Activated T-helper 17 cell treated with anti-CD3 and anti-CD28 coated beads, Interleukin-2, amount 50 U/mL, for 72 hours (primary cell): ENCODE measurements at places on chromosomes 7 and 10. TPM values are rescaled to one million over a fixed set of nuclear protein-coding genes. Genes with fewer than 3 reads are reported as not detected.

- ATAC-seq = peak; percentile 88
Observed at GRCh38 chr7:77382532-77382931, 33.6 kb downstream of the GSAP start.

DNA sequence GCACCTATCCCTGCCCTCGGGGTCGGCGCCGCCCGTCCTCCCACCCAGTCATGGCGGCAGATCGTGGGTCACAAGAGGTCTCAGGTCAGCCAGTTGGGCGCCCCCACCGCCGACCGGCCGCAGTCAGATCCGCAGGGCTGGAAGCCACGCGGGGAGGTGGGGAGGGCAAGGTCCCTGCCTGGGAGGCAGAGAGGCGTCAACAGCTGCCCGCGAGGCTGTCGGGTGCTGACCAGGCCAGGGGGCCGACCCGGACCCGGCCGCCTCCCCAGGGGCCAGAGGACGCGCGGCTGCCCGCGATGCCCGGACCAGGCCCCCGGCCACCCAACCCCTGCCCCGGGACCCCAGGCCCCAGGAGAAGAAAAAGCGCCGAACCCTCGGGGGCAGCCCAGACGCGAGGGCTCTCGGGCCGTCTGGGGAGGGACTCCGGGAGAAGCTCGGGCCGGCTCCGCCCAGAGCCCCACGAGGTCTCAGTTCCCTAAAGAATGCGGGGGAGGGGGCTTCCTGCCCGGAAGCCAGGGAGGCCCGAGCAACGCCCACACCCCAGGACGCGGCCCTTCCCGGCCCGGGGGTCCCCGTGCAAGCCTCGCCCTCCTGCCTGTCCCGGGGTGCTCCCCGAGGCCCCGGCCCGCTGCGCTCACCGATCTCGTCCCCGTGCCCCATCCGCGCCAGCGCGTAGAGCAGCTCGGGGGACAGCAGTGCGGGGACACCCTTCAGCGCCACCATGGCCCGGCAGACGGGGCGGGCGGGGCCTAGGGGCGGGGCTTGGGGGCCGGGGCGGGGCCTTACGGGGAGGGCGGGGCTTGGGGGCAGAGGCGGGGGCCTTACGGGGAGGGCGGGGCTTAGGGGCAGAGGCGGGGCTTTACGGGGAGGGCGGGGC lies at the start of gene FUOM:
FUOM (minus strand) TSS at position 735 of the 877 bp plus-strand sequence; CDS start at position 723, 12 bp downstream.
- peak; percentile 87 for ATAC-seq

DNA sequence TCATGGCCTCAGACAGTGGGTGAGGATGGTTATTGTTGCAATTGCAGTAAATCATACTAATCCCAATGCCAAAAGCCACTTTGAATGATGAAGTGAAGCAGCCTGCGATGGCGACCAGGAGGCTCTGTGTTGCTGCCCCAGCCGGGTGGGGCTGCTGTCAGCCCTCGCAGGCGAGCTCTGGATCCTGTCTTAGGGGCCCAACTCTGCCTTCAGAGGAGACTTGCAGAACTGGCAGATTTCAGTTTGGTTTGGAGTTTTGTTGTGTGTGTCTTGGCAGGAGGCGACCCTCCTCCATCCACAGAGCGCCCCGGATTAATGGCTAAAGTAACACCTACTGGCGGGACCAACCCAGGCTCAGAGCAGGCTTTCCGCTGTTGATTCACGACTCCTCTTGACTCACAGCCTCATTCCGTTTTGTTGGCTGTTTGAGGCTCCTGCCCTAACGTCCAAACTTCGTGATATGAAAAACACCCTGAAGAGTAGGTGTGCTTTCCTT lies 67.9 kb upstream of the BMPER start:
- no peak for ATAC-seq

DNA sequence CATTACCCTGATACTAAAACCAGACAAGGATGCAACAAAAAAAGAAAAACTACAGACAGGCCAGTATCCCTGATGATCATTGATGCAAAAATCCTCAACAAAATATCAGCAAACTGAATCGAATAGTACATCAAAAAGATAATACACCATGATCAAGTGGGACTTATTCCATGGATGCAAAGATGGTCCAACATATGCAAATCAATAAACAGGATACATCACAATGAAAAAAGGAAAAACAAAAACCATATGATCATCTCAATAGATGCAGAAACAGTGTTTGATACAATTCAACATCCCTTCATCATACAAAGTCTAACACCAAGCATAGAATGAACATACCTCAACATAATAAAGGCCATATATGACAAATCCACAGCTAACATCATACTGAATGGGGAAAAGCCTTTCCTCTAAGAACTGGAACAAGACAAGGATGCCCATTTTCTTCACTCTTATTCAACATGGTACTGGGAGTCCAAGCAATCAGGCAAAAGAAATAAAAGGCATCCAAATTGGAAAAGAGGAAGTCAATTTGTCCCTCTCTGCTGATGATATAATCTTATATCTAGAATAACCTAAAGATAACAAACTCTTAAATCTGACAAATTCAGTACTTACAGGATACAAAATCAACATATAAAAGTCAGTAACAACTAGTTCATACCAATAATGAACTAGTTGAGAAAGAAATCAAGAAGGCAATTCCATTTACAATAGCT lies 48.8 kb upstream of the ASAH2 start:
- no peak for ATAC-seq

- peak; percentile 73 for ATAC-seq
Observed at GRCh38 chr10:5628451-5629302, 37.7 kb downstream of the ASB13 start.

- ATAC-seq = peak; percentile 47
Observed at GRCh38 chr10:26824015-26824690, 36.6 kb downstream of the ABI1 start.

DNA sequence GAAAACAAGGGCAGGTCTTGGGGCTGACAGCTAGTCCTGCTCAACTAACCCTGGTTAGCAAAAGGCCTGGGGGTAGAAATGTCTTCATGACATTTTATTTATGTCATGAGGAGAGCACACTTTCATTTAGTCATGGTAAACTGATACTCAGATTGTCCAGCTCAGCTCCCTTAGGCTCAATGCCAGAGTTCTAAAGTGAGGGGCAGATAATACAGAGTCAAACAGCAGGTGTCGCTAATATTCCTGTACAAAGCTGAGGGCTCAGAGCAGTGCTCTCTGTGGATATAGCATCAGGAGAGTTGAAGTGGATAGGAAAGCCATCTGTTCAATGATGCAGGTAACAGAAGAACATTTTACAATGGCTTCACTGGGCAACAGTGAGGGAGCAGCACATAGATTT lies 26.8 kb upstream of the CALCR start:
- ATAC-seq = no peak

DNA sequence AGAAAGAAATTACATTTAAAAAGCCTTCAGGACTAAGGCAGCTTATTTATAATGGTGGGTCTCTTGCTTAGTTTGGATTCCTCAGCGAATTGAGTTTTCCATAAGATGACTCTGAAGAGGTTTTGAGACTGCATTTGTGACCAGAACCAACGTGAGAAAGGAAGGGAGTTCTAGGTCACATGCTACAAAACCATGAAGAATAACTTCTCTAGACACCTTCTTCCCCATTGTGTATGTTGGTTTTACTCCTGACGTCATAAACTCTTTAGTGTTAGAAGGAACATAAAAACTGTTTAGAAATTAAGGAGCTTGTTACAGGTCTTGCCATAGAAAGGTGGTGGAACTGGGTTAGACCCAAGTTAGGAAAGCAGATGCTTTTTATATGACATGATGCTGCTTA lies 11.1 kb downstream of the PTPN12 start:
- no peak for ATAC-seq

GRCh38 chr10:78875331-78875877 lies 193.4 kb upstream of the ZMIZ1 start:
- ATAC-seq = no peak

GRCh38 chr10:17227367-17228090 lies 512 bp upstream of the VIM start:
- ATAC-seq = peak; percentile 43

DNA sequence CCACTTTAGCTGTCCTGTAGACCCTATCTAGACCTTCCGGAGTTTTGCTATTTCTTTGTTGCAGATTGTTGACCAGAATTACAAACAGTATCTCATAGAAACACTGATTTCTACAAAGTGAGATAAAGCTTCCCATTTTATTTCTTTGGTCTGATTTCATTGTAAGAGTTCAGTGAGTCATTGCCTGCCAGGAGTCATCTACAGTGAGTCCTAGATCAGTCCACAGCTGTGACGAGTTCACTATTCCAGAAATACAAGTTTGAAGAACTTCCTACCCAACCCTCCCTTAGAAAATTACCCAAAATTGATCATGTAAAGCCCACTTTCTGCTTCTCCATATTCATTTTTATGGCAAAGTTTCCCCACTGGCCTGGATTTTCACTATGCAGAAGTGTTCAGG lies 905.5 kb downstream of the CNTNAP2 start:
- no peak for ATAC-seq

DNA sequence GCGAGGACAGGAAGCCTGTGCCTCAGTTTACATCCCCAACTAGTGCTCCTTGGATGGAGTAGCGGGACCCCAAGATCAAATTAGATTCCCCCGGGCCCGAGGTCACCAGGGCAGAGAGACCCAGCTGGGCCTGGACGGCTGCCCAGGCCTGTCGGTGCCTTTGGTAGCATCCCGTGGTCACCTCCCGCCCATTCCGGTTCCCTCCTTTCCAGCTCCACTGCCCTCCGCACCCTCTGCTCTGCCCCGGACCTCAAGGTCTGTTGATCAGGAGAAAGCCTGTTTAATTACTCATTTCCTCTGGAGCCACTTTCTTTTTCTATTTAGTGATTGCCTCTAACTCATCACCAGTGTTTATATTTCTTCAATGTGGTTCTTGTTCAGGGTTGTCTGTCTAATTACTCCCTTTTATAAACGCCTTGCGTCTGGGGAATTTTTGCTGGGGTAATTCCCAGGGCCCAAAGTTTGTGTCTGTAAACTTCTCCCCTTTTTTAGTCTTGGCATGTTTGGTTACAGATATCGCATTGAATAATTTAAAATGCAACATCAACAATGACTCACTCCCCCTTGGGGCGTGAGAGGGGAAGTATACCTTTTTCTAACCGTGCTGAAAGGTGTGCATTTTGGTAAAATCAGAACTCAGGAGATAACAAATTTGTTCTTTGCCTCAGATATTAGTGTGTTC lies 1.9 kb downstream of the FOXK1 start:
- ATAC-seq = peak; percentile 83

DNA sequence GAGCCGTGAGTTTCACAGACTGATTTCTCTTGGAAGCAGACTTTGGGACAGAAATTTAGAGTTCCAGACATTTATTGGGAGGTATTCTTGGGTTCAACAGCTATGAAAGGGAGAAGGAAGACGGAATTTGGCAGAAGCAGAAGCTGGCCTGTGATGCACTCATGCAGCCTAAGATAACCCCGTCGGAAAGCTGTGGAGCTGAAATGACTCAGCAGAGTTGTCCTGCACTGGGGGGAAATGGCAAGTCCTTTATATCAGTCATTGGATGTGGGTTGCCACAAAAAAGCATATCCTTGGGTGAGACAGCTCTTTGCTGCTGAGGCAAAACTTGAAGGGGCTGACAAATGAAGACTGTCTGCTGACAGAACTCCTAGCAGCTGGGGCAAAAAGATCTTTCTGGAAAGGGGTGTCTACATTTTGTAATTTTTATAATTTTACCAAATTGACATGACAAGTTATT lies 11.5 kb upstream of the MICU1 start:
- ATAC-seq = peak; percentile 95

DNA sequence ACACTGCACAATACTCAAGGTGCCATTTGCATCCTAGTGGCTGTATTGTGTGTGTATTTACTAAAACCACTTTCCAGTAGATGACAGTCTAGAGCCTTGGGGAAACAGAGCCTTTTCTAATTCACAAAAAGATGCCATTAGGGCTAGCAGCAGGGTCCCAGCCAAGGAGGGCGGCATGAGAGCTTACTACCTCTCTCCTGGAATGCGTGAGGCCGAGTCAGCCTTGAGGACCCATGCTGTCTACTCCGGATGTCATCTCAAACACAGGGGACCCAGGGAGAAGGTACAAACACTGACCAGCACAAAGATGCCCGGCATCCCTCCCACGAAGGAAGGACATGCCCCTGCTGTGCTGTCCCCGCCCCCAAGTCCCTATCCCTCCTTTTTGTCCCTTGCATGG lies 65.5 kb downstream of the CYCS start:
- ATAC-seq = no peak

DNA sequence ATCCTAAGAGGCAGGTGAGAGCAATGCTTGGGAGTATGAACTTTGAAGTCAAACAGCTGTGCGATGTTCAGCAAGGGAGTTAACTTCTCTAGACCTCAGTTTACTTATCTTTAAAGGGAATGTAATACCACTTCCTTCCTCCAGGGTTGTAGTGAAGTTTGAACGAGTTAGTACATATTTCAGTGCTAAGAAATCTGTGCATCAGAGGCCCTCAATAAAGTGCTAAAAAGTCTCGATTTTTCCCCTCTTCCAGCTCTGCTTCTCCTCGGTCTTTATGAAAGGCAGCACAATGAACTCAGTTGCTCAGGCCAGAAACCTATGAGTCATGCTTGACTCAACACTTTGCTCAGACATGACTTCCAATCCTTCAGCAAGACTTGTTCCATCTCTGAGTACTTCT lies 418.9 kb downstream of the MDFIC start:
- peak; percentile 91 for ATAC-seq

GRCh38 chr10:11899067-11899876 lies 76.1 kb downstream of the PROSER2 start:
- ATAC-seq = no peak

DNA sequence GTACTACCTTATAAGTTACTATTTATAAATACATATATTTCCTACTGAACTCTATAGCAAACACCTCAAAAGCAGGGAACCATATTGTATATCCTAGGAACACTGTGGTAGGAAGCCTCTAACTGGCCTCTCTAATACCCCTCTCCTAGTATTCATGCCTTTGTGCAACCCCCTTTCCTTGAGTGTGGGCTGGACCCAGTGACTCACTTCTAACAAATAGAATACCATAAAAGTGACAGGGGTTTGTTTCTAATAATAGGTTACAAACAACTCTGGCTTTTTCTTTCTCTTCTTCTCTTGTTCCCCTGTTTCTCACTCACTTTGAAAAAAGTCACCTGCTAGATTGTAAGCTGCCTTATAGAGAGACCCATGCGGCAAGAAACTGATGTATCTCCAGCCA lies 51.6 kb upstream of the MACC1 start:
- no peak for ATAC-seq

DNA sequence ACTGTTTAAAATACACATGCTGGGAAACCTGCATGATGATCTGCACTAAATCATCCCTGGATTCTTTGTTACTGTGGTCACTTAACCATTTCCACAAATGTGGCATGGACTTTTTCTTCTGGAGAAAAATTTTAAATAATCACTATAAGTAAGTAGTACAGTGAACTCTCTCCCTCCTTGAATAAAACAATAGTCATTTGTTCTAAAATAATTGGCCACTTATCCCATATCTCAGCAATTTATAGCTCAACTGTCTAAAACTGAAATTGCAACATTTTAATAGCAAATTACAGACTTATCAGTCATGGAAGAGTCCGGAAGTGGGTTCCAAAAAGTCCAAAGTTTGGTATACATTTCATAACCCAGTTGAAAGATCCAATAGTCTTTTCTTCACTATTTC lies 90.9 kb downstream of the MTERF1 start:
- ATAC-seq = no peak

GRCh38 chr10:120505866-120506265 lies 48.8 kb downstream of the PLPP4 start:
- no peak for ATAC-seq

Gene ITGB8
- total RNA-seq = 0.26 TPM

Gene NME8
- total RNA-seq = not detected

Gene NANOS1
- 0.30 TPM for total RNA-seq

Gene RNF32
- 2.0 TPM for total RNA-seq
